ENCODE measurements at places on chromosomes 11 and 22.

- no peak for DNase-seq
Observed at GRCh38 chr11:74022546-74022945, 13.7 kb upstream of the UCP3 start.

DNA sequence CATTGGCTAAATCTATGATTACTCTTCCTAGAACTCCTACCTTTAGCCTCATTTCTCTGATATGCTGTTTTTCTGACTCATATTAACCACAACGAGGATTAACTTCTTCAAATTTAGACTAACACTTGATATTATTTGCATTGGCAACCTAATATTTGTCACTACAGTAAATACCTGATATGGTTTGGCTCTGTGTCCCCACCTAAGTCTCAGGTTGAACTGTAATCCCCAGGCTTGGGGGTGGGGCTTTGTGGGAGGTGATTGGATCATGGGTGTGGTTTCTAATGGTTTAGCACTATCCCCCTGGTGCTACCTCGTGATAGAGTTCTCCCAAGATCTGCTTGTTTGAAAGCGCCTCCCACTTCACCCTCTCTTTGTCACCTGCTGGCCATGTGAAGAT lies 17.1 kb upstream of the MED17 start:
- no peak for DNase-seq

DNA sequence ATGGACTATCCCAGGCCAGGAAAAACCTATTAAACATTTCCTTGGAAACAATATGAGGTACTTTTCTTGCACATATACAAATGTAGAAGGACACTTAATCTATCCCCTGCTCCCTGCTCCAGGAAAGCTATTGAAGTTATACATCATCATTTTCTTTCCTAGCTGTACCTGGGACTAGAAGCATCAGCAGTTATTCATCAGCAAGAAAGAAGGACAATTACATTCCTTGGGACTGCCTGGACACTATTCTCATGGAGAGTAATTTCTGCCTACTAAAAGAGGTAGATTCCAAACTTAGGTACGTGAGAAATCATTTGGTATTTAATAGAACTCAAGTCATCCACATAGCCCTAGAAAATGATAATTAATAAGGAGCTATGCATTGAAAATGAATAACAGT lies 51.0 kb upstream of the PICALM start:
- no peak for DNase-seq

GRCh38 chr22:45435544-45436139 lies 22.1 kb downstream of the RIBC2 start:
- DNase-seq, result peak; percentile 92

DNA sequence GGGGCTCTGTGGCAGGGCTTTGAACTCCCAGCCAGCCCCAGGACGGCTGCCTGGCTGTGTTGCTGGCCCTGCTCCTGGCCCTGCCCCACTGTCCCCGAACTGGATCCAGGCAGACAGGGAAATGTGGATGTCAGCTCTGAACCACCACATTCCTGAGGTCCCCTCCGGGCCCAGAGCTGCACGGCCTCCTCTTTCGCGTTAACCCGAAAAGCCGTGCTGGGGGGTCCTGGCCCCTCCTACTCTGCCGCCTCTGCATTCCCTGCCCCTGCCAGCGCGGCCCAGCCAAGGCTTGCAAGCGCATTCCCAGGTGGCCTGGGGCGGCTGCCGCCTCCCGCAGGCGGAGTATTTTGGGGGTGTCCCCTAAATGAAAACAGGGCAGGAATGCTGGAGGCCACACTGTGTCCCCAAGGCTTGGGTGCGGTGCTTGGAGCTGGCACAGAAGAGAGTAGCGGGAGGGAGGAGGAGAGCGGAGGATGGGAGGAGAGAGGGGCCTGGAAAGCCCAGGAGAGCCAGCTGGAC lies 5.4 kb downstream of the LINC01488 start:
- DNase-seq, result no peak

GRCh38 chr11:5631417-5631816 lies 6.6 kb downstream of the TRIM34 start:
- no peak for DNase-seq

DNA sequence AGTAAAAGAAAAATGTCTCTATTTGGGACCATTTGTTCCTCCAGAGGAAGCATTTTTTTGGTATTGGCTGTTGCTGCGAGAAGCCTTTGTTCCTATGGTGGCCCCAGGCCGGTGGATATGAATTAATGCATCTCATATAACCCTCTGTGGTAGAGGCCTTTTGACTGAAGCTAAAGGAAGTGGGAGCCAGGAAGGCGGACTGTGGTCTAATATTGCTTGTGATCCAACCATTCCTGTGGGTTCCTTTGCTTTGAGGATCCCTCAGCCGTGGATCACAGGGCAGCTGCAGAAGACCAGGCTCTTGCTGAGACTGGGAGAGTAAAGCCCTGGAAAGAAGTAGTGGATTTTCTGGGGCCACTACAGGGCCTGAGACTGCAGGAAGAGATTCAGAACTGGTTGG lies 68.3 kb upstream of the NAV2 start:
- DNase-seq, result no peak

DNA sequence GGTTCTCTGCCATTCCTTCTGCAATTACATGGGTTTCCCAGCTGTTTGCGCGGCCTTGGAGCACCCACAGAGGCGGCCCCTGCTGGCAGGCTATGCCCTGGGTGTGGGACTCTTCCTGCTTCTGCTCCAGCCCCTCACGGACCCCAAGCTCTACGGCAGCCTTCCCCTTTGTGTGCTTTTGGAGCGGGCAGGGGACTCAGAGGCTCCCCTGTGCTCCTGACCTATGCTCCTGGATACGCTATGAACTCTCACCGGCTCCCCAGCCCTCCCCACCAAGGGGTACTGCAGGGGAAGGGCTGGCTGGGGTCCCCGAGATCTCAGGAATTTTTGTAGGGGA lies 2.6 kb downstream of the RCE1 start:
- DNase-seq, result no peak

GRCh38 chr11:108154591-108154990 lies 33.2 kb downstream of the ACAT1 start:
- DNase-seq, result no peak

DNA sequence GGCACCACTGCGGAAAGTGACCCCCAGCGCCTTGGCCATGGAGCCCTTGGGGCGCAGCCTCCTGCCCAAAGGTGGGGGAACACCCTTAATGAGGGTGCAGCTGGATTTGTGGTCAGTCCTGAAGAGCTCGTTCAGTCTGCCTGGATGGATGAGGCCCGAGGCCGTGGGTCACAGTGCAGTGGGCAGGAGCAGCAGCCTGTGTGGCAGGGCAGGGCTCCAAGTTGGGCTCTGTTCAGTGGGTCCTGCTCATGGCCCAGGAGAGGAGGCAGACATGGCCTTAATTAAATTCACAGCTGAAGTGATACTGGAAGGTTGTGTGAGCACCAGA lies 33.3 kb downstream of the FAM83F start:
- no peak for DNase-seq

DNA sequence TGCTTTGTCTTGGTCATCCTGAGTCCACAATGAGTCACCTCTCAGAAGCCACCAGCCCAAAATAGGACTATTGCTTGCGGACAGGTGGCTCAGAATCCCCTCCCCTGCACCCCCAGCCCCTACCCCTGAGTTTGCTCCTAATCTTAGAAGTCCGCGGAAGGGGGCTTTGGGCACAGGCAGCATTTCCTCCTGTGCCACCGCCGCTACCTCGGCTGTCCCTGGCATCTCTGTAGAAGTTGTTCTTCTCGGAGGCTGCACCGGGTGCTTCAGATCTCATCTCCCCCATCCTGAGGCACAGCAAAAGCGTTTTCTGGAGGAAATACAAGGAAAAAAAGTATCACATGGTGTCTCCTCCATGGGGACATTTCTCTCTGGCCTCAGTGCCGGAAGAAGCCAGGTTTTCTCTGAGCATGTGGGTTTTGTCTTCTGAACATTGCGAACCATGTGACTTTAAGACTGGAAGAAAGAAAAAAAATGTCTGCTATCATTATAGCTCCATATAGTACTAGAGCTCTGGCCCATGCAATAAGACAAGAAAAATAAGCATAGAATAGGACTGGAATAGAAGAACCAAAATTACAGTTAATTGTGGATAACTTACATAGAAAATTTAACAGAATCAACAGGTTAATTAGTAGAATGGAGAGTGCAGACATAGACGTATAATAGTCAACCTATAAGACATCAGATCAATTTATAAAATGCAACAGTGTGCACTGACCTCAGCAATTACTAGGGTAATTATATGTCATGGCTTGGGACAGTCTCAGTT lies 63.2 kb downstream of the SHISAL1 start:
- DNase-seq, result no peak

GRCh38 chr11:196786-197731 lies 4.2 kb downstream of the SCGB1C1 start:
- DNase-seq, result no peak

DNA sequence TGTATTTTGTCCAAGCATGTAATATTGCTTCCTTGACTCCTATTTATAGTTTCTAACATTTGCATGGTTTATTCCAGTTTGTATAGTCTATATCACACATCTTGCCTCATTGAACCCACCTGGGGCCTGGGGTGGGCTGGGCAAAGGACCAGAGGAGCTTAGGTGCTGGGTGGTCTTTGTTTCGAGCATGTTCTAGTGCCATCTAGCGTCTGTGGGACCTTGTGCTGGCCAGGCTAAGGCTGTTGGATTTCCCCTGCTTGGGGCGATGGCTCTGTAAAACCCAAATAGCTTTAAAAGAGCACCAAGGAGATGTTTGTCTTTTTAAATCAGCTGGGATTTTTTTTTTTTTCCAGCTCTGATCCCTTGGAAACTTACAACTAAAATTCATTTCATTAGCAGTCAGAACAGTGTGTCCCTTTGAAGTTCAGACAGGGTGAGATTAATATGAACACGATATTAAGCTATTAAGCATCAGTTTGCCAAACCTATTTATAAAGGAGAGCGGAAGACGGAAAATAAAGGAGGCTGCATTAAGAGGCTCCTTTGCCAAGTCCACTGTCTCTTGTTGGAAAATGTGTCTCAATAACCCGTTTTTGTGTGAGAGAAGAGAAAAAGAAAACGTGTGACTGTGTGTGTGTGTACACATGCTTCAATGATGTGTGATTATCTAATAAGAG lies 157.4 kb downstream of the COMMD9 start:
- DNase-seq, result peak; percentile 52

GRCh38 chr11:15276621-15277020 lies 161.9 kb downstream of the INSC start:
- peak; percentile 5 for DNase-seq

- DNase-seq, result no peak
Observed at GRCh38 chr11:21059879-21060278, 390.5 kb downstream of the NELL1 start.

Data from GM20000 (cell line).